HEK293T (cell line): ENCODE measurements at places on chromosomes 12 and 14.

- no peak for DNase-seq
Observed at GRCh38 chr12:562634-563033, 100.6 kb downstream of the NINJ2 start.

- DNase-seq, result no peak
Observed at GRCh38 chr14:75822522-75823141, 159.2 kb downstream of the TGFB3 start.

DNA sequence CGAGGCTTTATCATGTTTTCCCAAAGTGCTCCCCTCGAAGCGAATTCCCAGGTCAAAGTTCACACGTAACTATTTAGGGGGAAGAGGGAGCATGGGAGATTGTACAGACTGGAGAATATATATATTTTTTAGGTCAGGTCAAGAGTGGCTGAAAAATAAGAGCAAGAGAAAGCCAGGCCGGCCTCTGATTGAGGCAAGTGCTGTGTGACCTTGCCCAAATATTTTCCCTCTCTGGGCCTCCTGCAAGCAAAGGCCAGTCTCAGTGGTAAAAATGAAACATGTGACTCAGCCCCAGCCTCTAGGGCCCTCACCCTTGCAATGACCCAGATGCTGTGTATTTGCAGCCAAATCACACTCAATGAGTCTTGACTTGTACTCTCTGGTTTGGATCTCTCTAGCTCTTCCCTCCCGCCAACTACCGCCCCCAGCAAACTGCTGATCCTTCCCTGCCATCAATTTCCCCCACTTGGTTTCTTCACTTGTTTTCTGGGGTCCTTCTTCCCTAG is 34.1 kb downstream of the SMUG1 start:
- DNase-seq, result no peak

- no peak for DNase-seq
Observed at GRCh38 chr14:99248761-99249171, 23.2 kb downstream of the BCL11B start.

DNA sequence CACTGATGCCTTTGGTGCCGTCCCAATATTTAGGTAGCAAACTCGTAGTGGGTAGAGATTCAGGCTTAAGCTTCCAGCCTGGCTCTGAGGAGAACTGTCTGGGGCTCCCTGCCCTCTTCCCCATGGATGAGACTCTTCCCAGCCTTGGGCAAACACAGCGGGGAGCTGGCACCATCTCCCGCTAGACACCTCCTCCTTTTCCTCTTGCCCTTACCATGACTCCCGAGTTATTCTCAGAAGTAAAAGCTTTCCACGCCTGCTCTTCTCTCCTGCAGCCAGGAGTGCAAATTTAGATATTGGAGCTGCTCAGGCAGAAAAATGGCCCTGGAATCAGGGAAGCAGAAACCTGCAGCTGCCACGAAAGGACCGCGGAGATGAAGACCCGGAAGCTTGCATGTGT is 45.6 kb upstream of the RBM19 start:
- no peak for DNase-seq

DNA sequence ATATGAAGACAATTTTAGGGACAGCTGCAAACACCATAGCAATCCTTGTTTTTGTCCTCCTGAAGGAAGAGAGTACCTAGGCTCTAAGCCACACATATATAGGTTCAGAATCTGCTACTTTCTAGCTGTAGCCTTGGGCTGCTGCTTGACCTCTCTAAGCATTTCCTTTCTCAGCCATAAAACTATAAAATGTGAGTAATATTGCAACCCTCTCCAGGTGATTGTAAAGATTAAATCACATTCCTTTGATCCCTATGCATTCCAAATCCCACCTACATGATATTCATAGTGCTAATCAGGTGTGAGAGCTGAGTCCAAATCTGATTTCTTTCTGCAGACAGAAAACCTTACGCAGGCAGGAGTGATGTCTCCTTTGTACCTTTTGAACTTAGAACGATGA is 913.5 kb downstream of the VRK1 start:
- no peak for DNase-seq

GRCh38 chr12:67952787-67953186 is 36.5 kb upstream of the IFNG-AS1 start:
- DNase-seq, result no peak

- peak; percentile 77 for DNase-seq
Observed at GRCh38 chr12:6872073-6873048, 742 bp downstream of the SPSB2 start.

- DNase-seq, result no peak
Observed at GRCh38 chr14:89241934-89242651, 174.9 kb downstream of the FOXN3 start.

DNA sequence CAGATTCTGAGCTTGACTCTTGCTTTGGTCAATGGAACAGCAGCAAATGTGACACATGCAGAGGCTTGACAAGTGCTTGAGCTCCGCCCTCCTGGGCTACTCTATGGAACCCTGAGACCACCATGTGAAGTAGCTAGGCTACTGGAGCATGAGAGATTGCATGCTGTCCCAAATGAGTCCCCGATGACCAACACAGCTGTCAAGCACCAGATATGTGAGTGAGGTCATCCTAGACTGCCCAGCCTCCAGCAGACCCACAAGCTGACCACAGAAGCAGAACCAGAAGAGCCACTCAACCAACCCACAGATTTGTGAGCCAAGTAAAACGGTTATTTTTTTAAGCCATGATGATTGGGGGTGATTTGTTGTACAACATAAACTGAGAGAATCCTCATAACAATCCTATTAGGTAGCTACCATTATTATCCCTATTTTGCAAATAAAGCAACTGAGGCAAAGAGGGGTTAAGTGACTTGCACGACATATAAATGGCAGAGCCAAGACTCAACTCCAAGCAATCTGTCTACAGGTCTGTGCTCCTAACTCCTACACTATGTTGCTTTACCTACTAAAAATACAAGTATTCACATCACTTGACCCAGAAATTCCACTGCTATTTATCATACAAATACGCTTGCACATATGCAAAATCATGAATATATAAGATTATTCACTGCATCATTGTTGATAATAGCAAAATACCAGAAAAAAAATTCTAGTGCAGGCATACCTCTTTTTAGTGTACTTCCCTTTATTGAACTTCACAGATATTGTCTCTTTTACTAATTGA is 136.2 kb downstream of the NDUFA12 start:
- no peak for DNase-seq

- DNase-seq, result peak; percentile 13
Observed at GRCh38 chr14:26138764-26139445, 458.9 kb downstream of the NOVA1 start.

GRCh38 chr14:73785834-73786635 is 65.6 kb upstream of the PTGR2 start:
- peak; percentile 56 for DNase-seq

DNA sequence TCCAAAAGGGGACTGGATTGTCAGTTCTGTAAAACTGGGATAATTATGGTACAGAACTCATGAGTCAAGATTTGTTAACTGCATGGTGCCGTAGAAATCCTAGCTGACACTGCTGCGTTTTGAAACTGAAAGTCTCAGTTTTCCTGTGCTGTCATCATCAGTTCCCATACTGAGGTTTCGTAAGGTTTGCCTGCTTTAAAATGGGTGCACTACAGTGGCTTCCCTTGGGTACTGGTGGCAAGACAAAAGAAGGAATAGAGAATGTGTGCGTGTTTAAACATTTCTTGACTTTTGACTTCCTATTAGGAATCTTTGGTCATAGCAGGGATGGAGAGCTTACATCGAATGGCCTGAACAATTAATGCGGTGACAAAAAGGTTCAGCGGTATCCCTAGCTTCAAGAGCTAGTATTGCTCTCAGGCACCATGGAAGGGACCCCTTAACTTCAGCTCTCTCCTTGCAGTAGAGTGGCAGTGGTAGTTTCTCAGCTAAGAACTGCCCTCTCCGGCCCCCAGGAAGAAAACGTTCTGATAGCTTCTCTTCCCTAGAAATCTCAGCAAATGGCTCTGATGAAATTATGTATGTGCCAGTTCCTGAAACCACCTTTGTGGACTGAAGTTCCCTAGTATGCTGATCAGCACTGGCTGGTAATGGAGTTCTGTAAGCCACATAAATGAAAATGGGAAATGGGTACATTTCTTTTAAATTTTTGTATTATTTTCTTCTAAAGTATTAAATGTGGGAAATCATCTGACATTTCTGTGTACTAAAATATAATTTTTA is 28.9 kb downstream of the ANO6 start:
- no peak for DNase-seq

DNA sequence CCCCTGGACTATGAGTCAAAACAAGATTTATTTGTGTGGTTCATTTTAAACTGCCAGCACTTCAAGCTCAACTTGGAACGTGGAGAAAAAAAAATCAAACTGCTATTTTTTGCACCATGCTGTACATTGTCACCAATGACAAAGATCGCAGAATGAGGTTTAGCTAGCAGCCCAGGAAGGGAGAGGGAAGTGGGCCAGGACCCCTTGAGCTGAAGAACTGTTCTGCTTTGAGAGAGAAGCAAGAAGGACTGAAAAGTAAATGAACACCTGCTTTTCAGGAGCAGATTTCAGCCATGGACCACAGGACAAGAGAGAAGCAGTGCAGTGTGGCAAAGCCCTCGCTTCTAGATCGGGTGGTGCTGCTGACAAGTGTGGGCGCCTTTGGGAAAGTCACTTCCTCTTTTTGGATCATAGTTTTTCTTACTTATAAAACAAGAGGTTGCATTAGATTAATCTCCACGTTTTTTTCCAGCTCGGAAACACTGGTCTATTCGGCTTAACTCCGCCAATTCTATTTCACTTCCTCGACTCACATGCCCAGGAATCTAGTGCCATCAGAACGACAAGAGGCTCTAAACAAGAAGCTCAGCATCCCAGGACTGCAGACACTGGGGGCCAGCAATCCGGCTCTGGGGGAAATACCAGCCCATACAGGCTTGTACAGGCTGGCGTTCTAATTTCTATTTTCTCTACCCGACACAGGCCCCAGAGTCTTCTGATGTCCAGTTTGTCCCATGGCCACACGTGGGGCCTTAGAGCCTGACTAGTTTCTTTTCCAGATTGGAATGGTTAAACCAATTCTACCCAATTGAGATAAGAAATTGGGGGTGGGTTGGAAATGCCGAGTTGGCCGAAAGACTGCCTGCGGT is 129.9 kb downstream of the CRACR2A start:
- no peak for DNase-seq

DNA sequence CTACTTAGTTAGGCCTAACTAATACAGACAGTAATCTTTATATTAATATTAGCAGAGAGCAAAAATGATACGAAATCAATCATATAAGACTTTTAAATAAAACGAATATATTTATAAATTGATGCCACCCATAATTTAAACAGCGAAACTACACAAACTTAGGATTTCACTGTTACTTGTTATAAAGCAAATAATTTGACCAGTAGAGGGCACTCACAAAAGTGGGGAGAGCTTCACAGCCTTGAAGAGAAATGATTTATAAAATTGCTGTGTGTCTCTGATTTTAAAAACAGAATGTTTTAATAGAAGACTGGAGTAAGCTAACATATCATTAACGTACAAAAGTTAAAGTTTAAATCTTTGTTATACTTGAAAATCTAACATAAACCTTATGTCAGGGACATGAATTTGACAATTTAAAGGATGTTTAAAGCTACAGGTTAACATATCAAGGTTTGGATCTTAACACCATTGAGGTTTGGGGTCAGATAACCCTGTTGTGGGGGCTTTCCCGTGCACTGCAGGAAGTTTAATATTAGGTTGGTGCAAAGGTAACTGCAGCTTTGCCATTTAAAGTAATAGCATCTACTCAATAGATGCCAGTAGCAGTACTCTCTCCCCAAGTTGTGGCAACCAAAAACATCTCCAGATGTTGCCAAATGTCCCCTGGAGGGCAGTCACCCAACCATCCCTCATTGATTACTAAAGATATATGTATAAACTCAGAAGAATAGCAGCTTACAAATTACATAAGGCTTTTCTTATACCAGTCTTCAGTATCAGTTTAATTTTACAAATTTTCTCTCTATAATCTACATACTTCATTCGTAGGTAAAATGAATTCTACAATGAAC is 9.3 kb downstream of the KRAS start:
- DNase-seq, result peak; percentile 10

DNA sequence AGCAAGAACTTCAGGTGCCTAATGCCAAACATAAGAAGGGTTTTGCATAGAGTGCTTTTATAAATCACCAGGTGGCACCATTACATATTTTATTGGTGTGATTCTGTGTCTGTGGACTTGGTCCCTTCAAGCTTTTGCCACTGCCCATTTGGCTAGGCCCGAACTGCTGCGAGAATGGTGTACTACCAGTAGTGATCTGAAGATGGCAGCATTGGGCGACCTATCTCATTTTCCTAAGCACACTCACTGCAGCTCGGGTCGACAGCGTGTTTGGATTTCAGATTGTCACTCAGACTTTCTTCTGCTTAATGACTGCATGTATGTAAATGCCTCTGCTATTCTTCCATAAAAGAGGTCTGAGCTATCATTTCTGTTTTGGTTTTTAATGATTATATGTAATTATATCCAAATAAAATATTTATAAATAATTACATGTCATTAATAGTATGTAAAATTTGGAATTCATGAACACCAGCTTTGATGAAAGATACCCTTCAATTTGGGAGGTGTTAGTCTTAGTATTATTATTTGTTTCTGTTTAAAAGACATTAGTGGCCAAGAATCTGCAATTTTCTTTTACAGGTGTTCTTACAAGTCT is 78.5 kb downstream of the TPH2 start:
- peak; percentile 75 for DNase-seq

- DNase-seq, result peak; percentile 75
Observed at GRCh38 chr12:124032265-124032886, 59.4 kb downstream of the ZNF664 start.

- DNase-seq, result no peak
Observed at GRCh38 chr14:104734991-104735779, 11.2 kb downstream of the ADSS1 start.

- no peak for DNase-seq
Observed at GRCh38 chr12:14892726-14893505, 7.3 kb upstream of the MGP start.

GRCh38 chr12:42588524-42589464 is 752 bp downstream of the PRICKLE1 start:
- DNase-seq, result peak; percentile 59

DNA sequence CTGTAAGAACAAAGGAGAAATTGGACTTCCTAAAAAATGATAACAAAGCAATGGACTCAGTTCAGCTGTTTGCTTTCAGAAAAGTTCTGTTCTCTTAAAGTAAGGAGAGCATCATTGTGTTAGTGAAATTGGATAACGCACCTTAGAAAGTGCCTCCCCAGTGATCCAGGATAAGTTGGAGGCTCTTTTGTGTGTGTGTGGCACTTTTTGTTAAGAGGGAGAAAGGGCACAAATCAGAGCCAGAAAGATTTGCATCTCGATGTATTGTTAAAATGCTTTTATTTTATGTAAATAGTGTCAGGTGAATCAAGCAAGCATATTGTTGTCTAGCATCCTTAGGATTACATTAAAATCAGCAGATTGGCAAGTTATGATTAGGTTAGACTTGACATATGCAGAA is 2.1 kb downstream of the STK38L start:
- no peak for DNase-seq

GRCh38 chr12:121796855-121797751 is 3.6 kb upstream of the RHOF start:
- peak; percentile 49 for DNase-seq
